Stimulated activated CD8-positive, alpha-beta memory T cell treated with anti-CD3 and anti-CD28 coated beads, Interleukin-15, amount 100 ng/mL, for 48 hours (primary cell): ENCODE measurements at places on chromosomes 1 and 21.

GRCh38 chr1:159841749-159842148 is 15.1 kb downstream of the SLAMF8 start:
- DNase-seq = no peak

DNA sequence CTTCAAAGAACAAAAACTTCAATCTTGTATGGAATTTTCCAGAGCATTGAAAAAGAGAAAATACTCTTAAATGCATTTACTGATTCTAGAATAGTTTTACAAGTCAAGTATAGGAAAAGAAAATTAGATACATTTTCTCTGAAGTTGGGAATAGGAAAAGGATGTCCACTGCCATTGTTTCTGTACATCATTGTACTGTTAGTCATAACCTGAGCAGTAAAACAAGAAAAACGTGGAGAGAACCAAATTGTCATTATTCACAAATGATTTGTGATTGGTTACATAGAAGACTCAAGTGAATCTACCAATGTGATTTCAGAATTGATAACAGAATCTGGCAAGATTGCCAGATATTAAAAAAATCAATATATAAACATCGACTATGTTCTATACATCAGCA is 27.4 kb downstream of the PRKACB start:
- no peak for DNase-seq

- peak; percentile 22 for DNase-seq
These were observed 48.0 kb downstream of the TBCE start for GRCh38 chr1:235415008-235415904.

DNA sequence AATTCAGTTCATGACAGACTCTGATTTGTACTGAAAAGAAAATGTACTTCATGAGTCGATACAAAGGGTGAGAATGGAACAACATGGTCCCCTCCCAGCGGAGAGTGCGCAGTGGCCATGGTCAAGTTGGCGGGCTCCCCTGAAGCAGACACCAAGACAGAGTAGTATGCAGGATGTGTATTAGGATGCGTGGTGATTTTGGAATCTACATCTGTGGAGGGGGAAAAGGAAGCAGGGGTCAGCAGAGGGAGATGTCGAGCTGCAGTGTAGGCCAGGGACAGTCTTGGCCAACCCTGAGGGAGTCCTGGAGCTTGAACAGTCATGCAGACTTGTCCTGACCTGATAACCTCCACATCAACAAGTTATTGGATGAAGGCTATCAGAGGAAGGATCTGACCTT is 481.0 kb downstream of the OMA1 start:
- no peak for DNase-seq

DNA sequence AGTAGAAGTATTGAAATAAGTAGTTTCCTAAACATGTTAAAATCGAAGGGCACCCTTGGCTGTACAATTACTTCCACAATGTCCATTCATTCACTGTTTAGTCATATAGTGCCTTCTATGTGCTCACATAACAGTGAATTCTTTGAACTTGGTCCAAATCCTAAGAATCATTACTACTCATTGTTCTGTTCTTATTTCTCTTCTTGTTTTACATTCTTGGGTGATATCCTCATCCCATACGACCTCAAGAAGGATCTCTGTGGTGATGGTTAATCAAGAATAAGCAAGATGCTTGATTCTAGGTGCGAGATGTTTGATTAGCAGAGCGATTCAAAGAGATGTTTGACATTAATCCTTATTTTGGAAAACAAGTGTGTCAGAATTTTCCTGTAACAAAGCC is 667.4 kb upstream of the ZP4 start:
- DNase-seq = no peak

GRCh38 chr1:38860454-38860795 is 853 bp upstream of the RRAGC start:
- DNase-seq = no peak

GRCh38 chr1:243996223-243996622 is 54.9 kb upstream of the ZBTB18 start:
- no peak for DNase-seq

GRCh38 chr1:204672482-204673121 is 12.9 kb downstream of the LRRN2 start:
- no peak for DNase-seq

GRCh38 chr1:222948079-222948478 is 133.2 kb downstream of the DISP1 start:
- DNase-seq = no peak

DNA sequence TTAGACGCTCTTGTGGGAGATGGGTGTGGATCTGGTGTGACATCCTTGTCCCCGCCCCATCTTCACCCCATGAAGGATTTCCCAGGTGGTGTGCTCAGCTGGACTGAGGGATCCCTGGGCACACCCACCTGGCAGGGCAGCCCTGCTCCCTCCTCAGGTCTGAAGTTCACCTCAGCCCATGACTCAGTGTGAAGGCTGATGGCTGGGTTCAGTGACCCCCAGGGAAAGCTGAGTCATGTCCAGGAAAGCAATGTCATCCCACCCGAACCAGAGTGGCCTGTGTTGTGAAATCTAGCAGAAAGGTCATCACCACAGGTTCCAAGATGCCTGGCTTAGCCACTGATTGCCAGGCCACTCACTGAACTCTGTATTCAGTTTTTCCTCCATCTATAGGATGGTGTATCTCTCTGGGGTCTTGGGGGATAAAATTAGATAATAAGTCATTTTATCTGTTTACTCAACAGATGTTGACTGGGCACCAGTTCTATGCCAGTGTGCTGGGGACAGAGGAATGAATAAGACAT is 97.7 kb upstream of the JUN start:
- DNase-seq = no peak

DNA sequence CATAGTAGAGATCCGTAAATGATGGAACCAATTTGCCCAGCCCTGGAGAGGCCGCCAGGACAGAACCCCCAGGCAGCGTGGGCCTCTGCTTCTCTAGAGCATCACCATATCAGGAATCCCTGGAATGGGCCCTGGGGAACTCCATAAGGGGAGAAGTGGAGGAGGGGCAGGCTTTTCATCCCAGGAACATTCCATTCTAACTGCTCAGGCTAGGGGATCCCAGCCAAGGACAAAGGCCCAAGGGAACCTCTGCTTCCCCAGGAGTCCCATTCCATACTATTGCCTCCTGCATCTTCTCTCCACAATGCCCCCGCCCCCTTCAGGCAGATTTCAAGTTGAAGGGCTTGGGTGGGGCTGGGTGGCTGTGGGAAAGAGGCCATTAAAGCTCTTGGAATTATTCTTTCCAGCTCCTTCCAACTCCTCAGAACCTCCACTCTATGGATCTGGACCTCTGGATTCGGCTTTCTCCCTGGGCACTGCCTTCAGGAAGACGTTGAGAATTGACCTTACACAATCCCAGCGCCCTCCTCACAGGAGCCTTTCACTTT is 6.0 kb downstream of the TRNP1 start:
- DNase-seq = no peak

- DNase-seq = no peak
These were observed 26.4 kb downstream of the FOXO6 start for GRCh38 chr1:41387667-41388091.
